ENCODE measurements at places on chromosomes 5 and 9.

GRCh38 chr9:91147079-91147708, 214.5 kb downstream of the AUH start:
- DNase-seq, result no peak

DNA sequence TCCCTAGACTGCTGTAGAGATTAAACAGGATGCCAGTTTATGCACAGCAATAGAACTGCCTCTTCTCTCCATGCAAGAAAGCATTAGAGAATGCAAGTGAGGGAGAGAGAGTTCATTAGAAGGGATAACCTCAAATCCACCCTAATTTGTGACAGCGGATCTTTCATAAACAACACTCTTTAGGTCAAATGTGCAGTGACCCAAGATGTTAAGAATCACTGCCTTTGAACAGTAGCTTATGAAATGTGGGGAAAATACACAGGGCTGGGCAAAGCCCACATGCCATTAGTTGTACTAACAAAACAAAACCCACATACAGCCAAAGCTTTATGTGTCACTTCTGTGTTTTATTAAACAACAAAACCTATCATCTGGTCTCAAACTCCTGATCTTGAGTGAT, 36.2 kb upstream of the POU4F3 start:
- no peak for DNase-seq

GRCh38 chr5:12245429-12245828, 341.2 kb upstream of the CTNND2 start:
- DNase-seq, result no peak

GRCh38 chr5:171705036-171705435, 80.6 kb upstream of the SMIM23 start:
- no peak for DNase-seq
